ENCODE measurements at places on chromosomes 1 and 21.

- no peak for DNase-seq
These were observed 69.0 kb upstream of the GOLT1A start for GRCh38 chr1:204282761-204283221.

GRCh38 chr1:1777583-1777899 is 729 bp downstream of the NADK start:
- DNase-seq: no peak

DNA sequence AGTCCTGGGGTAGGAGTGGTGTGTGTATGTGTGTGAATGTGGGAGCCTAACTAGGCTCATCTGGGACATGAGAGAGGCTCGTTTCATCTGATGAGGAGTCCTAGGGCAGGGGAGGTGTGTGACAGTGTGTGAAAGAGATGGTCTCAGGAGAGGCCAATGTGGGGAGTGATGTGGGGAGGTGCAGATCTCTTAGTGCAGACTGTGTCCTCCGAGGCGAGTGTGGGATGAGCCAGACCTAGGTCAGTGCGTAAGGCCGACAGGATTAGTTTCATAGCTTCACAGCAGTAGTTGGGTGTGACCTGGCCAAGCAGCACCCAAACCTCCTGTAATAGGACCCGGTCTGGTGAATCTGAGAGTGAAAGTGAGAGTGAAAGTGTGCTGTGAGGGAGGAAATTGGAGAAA is 94.7 kb downstream of the LIPI start:
- no peak for DNase-seq

- no peak for DNase-seq
These were observed 8.1 kb downstream of the MTHFR start for GRCh38 chr1:11797525-11798216.

DNA sequence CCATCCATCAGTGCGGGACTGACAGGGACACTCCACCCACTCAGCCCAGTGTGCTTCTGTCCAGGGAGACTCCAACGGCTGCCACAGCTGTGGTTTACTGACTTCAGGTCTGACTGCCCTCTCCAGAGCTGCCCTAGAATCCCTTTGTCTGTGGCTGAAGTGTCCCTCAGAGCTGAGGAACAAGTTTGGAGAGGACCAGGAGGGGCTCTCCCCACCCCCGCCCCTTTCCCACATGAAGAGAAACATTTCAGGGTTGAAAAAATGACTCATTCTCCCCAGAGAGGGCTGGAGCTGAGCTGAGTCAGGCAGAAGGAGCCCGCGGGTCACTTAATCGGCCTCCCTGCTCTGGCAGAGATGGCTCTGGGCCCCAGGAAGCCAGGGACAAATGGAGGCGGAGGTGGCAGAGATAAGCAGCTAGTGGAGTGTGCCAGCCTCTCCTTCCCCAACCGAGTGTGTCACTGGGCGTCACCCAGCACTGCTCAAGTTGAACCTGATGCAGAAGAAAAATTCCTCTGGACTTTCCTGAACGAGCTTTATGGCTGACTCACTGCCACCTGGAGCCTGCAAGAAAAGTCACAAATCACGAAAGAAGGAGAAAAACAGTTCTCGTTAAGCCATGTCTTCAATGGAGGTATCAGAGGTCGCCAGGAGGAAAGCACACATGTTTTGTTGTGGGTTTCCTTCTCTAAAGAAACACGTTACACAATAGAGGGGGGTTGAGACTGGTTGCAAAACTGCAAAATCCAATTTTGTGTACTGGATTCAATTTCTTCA is 34.3 kb upstream of the ECE1 start:
- DNase-seq: no peak

- DNase-seq: no peak
These were observed 129.5 kb upstream of the BEND5 start for GRCh38 chr1:48906164-48906563.

DNA sequence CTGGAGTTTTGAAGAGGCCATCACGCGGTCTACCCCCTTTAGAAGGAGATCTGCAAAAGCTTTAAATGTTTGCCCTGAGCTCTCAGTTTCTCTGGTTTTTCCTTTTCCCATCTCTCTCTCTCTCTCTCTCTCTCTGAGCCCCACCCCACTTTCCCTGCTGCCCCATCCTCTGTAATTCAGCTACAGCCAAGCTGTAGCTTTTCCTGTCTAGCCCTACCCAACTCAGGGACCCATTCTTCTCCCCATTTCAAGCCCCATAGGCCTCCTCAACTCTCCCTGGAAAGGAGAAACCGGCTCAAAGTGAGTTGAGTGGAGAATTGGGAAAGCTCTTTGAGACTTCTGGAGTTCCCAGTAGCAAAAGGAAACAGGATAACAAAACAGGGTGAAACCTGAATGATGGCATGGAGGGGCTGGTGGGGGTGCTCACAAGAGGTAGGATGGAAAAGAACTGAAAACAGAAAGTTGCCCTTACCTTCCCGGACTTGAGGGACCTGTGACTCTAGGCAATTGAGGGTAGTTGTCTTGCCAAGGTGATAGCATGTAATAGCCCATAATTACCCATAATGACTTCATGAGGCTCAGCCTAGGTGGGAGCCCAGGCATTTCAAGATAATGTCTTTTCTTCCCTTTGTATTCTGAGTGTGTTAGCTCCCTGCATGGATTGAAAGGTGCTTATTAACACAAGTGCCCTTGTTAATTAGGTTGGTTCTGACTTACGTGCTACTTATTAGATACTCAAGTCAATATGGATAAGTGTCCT is 84.9 kb downstream of the SLC16A1 start:
- no peak for DNase-seq

DNA sequence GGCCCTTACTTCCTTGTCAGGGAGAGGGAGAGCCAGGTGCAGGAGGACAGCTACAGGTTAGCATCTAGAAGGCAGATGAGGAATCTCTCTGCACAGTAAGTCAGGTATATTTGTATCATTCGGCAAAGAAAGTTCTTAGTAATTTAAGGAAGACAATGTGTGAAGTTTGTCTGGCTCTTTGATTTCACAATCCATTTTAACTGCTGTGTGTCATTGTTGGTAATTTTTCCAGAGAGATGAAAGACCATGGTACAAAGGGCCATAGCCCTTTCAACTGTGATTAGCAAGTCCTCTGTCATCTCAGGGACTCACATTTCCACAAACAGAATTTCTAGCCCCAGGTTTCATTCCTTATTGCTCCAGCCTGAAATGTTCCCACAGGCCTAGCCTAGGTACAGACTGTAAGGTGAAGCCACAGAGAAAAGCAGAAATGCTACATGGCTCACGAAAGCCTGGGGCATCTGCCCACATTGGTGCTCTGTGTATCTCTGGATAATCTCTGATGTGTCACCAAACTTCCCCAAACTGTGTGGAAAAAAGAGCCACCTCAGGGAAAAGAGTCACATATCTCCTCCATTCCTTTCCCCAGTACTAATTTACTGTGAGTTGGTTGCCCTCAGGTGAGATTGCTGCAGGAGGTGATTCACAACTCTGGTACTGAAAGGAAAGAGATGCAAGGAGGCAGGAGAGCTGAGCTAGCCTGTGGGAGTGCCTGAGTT is 70.6 kb downstream of the SYT6 start:
- DNase-seq: no peak

- no peak for DNase-seq
These were observed at the start of gene TMPRSS15 for GRCh38 chr21:18403735-18404450. Gene TMPRSS15 (minus strand): TSS chr21:18403785. CDS start chr21:18403622, 163 bp downstream.

All from midbrain (tissue), 1 donor.